ENCODE measurements at places on chromosomes 1 and 21.
A peak's percentile ranks its signal among the peaks of the same experiment; 100 is the strongest.

GRCh38 chr1:186139115-186139514, 235.9 kb downstream of the TPR start:
- no peak for DNase-seq

DNA sequence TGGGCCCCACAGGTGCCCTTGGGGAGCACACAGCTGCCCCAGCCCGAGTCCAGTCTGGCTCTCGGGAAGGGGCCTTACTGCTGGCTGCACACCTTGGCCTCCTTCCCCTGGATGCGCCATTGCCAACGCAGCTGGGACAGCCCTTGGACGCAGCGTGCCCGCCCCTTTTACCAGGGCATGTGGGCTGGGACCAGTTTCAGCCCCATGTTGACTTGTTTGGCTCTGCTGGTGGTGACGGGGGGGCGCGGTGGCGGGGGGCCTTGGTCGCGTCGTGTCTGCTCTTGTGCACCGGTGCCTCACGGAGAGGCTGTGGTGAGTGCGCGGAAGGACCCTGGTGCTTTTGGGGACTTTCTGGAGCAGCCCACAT, 19.6 kb downstream of the SKI start:
- DNase-seq, result no peak

- DNase-seq, result no peak
These were observed 55.3 kb upstream of the DSCAM start for GRCh38 chr21:40902299-40902698.

- DNase-seq, result no peak
These were observed 170.1 kb upstream of the USP25 start for GRCh38 chr21:15559660-15560059.

- no peak for DNase-seq
These were observed 64.1 kb downstream of the ATP2B4 start for GRCh38 chr1:203690730-203691129.

DNA sequence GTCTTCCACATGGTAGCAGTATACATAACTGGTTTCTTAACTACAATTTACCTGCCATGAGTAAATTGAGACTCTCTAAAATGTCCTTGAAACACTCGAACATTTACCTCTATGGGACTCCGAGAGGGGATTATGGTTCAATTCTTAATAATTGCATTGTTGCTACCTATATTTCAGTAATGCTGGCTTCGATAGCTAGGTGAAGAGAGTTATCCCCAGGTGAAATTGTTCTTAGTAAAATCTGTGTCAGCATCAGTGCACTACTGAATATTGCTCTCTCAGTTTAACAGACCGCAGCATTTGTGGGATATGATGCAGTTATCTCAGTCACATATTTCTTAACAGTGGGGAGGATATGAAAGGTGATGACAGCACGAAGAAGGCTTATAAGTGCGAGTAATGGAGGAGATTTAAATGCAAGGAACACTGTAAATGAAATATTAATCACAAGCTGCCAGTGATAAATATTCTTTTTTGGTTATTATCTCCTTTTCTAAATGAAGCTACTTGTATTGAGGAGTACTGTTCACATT, 801.9 kb downstream of the BRINP3 start:
- DNase-seq, result no peak

GRCh38 chr1:71738910-71739309, 543.4 kb downstream of the NEGR1 start:
- no peak for DNase-seq

- DNase-seq, result peak; percentile 61
These were observed 4.9 kb upstream of the NPL start for GRCh38 chr1:182784556-182785171.

GRCh38 chr1:3431266-3431665, 23.2 kb upstream of the ARHGEF16 start:
- no peak for DNase-seq

Data from hindlimb muscle (tissue), 1 donor.